ENCODE measurements at places on chromosomes 4 and X.

- peak; percentile 20 for DNase-seq
These were observed 51.0 kb upstream of the NHSL2 start for GRCh38 chrX:71859637-71860036.

- no peak for DNase-seq
These were observed 466.1 kb downstream of the GPAT3 start for GRCh38 chr4:84001876-84002569.

- DNase-seq = peak; percentile 42
These were observed 32.6 kb downstream of the DCK start for GRCh38 chr4:71026086-71026485.

DNA sequence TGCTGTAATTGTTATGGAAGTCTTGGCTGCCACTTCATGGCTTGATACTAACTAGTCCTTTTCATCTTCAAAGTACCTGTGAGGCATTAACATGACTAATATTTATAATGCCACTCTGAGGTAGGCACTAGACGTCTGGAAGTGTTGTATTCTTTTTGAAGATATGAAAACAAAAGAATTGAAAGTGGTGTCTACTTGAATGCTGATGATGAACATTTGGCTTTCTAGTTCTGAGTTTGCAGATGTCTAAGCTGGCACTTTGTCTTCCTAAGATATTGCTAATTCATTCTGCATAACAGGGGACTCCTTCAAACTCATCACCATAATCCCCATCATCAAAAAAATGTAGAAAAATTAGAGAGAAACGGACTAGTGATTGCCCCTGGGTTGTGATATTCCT lies 41.6 kb upstream of the HAND2 start:
- DNase-seq = no peak

- DNase-seq = peak; percentile 3
These were observed 18.7 kb upstream of the GPR34 start for GRCh38 chrX:41670112-41670511.

DNA sequence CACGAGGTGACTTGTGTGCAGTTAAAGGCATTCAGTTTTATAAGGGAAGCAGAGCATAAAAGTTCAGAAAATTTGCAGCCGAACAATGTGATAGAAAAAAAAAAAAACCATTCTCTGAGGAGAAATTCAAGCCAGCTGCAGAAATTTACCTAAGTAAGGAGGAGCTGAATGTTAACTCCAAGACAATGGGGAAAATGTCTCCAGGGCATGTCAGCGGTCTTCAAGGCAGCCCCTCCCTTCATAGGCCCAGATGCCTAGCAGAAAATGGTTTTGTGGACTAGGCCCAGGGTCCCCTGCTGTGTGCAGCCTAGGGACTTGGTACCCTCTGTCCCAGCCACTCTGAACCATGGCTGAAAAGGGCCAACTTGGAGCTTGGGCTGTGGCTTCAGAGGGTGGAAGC lies 1764.0 kb downstream of the C4orf33 start:
- no peak for DNase-seq

DNA sequence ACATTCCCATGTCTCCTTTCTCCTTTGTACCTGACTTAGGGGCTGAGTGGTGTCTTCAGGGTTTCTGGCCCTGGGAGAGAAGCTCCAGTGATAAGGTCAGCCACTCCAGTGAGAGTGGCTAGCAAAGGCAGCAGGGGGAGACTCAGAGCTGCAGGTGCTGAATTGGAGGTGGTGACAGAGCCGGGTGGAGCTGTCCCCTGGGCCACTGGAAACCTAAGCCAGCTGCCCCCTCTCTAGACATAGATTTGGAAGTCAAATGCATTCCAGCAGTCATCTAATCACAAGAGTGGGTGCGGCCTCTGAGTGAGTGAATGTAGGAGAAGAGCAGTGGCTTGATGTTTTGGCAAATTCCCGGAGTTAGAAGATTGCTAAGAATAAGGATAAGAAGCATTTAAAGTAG lies 28.5 kb downstream of the TRIM2 start:
- DNase-seq = no peak

DNA sequence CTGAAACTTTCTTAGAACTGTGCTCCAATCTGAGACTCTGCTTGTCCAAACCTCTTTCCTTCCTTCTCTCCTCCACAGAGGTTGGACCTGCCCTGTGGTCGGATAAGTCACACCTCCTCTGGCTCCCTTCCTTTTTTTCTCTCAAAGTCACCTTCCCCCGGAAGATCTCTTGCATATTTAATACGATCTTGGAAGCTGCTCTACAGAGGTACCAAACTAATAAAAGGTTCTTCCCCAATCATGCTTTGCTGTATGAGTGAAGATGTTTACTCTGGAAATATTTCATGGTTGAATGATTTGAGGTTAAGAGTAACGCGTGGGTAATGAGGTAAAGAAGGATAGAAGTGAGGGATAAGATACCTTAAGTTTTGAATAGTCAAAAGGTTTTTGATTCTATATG lies 166.0 kb downstream of the ATG4A start:
- DNase-seq = no peak

GRCh38 chrX:20393944-20394343 lies 127.2 kb upstream of the RPS6KA3 start:
- no peak for DNase-seq

DNA sequence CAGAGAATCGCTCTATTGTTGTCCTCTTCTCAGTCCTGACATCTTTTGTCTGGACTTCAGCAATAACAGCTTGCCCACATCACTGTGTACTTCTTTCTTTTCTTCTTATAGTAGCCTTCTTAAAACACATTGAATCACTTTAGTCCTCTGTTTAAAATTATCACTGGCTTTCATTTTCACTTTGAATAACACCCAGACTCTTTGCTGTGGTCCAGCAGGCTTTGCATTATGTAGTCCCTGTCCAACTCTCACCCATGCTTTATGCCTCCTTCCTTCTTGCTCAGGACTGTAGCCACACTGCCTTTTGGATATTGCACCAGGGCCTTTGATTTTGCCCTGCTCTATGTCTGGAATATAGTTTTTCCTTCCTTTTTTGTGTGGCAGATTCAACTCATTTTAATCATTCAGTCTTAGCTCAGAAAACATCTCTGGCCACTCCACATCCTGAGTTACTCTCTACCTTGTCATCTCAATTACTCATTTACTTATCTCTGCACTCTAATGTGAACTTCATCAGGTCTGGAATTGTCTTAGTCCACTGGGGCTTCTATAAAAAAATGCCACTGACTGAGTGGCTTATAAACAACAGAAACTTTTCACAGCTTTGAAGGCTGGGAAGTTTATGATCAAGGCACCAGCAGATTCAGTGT lies 168.2 kb downstream of the C4orf33 start:
- DNase-seq = no peak

DNA sequence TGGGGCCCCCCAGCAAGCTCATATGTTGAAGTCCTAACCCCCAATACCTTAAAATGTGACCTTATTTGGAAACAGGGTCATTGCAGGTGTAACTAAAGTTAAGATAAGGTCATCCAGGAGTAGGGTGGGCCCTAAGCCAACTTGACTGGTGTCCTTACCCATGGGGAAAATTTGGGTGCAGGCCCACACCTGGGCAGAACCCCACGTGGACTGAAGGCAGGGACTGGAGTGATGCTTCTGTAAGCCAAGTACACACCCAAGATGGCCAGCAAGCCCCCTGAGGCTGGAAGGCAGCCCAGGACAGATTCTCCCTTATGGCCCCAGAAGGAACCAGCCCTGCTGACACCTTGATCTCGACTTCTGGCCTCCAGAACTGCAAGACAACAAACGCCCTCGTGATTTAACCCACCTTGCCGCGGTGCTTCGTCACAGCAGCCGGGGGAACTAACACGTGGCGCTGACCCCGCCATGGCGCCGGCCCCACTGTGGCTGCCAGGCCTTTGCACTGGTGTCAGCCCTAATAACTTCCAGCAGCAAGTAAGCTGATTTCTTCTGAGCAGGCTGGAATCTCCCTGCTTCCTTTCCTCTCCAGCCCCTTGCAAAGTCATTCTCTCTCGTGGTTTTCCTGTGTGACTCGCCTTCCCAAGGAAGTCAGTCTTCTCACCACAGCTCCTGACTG lies 23.2 kb upstream of the MXD4 start:
- DNase-seq = peak; percentile 65

GRCh38 chr4:129176864-129177263 lies 80.9 kb downstream of the C4orf33 start:
- no peak for DNase-seq

GRCh38 chrX:12985331-12985730 lies 10.4 kb downstream of the TMSB4X start:
- DNase-seq = no peak

DNA sequence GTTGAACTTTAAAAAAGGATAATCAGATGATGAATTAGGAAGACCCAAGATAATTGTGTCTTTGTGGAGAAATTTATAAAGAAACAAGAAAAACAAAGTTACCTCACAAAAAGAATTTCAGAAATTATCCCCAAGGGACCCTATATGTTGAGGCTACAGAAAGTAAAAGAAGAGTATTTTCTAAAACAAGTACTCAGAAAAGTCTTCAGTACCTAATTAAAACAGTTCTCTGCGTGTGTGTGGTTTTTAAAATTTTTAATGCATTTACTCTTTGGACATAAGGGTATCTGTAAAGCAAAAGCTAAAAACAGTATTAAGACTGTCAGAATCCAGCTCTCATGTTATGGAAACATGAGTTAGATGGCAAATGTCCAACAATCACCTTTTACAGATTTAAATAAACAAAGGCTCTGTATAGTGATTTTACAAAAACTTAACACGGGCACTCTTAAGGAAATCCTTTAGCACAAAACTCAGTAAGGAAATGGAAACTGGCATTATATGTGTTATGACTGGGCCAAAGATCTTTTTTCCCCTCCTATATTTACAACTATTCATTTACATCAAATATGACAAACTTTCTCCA lies 187.5 kb downstream of the NSUN7 start:
- DNase-seq = no peak

DNA sequence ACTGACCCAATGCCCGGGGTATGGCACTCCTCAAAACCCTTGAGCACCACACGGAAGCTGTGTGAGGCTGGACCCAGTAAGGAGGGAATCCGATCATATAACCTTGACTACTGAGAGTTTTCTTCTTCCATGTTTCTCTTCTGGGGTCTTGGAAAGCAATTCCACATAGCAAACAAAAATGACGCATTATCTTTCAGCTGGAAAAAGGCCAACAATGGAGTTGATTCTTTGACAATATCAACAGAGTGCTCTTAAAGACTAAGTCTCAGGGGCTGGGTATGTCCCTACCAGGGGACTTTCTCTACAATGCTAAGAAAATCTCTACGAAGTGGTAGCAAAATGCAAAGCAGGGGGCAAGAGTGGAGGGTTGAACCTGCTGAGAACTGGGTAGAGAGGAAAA lies 188.6 kb downstream of the NSUN7 start:
- DNase-seq = no peak
